ENCODE measurements at places on chromosomes 16 and 17.
A peak's percentile ranks its signal among the peaks of the same experiment; 100 is the strongest.

- no peak for DNase-seq
Measured at GRCh38 chr17:38738007-38738662, 8.0 kb downstream of the CISD3 start.

GRCh38 chr17:4588391-4588790 is 4.1 kb downstream of the SMTNL2 start:
- no peak for DNase-seq

DNA sequence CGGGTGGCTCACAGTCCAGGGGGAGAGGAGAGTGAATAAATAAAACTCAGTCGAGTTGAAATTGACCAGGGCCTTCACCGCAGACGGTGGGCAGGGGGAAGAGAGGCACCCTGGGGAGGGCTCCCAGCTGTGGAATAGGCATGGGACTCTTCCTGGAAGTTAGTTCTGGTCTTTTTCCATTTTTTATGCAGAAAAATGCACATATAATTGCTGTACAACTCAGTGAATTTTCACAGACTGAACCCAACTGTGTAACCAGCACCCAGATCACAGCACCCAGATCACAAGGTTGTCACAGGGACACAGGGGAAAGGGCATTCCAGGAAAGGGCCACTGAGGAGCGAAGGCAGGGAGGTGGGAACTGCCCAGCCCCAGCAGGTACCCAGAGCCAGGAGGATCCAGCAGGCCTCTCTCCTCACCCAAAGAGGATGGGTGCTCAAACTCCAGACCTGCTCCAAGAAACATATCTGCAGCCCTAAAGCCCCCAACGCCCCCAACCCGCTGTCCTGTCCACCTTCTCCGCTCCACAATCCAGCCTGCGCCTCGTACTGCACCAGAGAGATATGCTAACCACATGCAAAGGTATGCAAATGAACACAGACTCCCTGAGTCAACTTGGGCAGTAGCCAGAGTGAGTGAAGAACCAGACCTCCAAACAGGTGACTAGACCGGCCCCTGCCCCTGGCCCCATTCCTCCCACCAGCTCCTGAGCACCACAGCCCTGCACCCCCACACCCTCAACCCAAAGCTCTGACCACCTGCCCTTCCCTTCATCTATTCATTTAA is 29.1 kb upstream of the EIF1 start:
- DNase-seq, result no peak

DNA sequence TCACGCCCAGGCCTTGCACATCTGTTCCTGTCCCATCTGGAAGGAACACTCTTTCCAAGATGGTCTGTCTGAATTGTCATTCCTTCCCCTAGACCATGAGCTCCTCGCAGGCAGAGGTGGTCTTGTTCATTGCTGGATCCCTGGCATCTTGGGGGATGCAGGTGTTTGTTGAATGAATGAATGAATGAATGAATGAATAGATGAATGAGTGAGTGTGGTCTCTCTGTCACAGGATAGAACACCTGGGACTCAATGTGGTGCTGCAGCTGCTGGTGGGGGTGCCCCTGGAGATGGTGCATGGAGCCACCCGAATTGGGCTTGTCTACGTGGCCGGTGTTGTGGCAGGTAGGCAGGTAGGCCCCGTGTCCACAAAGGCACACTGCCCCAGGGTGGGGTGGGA is 32.2 kb downstream of the RHBDL3 start:
- DNase-seq, result no peak

DNA sequence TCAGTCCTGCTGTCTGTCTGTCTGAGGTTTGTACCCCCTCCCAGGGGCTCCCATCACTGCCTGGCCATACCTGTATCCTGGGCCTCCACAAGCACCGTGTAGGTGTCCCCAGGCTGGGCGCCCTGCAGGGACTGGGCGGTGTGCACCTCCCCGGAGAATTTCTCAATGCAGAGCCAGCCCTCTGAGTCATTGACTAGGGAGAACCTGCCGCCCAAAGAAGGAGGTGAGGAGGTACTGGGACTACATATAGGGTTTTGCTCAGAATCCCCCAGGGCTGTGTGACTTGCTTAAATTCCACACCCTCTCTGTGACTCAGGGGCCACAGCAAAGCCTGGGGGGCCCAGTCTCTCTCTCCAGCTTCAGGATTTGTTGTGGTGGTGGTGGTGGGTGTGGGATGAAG is 7.6 kb downstream of the CDH16 start:
- DNase-seq, result no peak

GRCh38 chr17:80743181-80743771 is 198.6 kb downstream of the RPTOR start:
- peak; percentile 82 for DNase-seq

GRCh38 chr17:16873174-16874035 is 98.5 kb downstream of the TNFRSF13B start:
- peak; percentile 1 for DNase-seq

- no peak for DNase-seq
Measured at GRCh38 chr17:61371179-61371578, 28.5 kb upstream of the TBX2 start.

DNA sequence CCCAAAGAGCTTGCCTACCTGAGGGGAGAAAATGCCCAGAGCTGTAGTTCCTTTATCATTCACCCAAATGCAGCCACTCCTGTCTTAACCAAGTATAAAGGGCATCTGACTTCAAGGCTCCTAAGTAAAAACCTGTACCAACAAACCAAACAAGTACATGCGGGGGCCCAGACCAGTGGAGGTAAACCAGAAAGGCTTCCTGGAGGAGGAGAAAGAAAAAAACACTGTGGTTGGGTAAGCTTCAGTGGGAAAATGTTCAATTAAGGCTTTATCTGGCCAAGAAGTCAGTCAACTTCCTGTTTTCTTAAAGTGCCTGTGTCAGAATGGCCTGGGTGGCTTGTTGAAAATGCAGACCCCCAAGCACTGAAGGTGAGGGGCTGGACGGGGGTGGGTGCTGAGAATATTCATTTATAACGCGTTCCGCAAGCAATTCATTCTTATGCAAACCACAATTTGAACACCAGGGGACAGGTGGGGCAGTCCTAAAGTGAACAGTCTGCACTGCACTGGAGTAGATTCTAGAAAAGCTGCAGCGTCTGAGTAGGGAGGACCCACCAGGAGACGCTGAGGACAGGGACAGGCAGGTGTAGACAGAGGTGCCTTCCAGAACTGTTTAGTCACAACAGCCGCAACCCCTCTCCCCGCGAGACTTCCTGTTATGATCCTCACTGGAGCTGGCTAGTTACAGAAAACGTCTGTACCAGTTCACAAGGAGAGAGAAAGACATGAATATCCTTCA is 467.1 kb downstream of the SOX9 start:
- peak; percentile 33 for DNase-seq

DNA sequence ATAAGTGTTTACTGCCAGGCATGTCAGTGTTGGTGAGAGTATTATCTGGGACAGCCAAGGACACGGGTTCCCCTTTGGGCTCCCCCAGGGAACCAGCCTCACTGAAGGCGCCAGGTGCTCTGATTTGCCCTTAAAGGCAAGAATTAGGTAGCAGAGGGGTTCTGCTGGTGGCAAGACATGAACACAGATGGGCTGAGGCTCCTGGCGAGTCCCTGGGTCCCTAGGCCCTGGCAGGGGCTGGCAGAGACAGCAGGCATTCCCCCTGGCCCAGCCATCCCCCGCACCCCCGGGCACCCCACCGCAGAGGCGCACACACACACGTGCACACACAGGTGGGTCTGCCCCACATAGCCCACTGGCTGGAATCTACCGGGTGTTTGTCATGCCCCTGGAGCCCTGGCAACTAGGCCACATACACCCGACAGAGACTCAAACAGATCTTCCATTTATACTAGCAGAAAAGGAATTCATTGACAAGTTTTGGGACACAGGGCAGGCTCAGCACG is 153.3 kb downstream of the C16orf78 start:
- no peak for DNase-seq

GRCh38 chr16:19203374-19203966 is 35.4 kb downstream of the SYT17 start:
- DNase-seq, result no peak

- no peak for DNase-seq
Measured at GRCh38 chr17:46150216-46150963, 42.8 kb downstream of the KANSL1 start.

GRCh38 chr17:69358688-69359596 is 32.0 kb upstream of the ABCA5 start:
- DNase-seq, result peak; percentile 6

DNA sequence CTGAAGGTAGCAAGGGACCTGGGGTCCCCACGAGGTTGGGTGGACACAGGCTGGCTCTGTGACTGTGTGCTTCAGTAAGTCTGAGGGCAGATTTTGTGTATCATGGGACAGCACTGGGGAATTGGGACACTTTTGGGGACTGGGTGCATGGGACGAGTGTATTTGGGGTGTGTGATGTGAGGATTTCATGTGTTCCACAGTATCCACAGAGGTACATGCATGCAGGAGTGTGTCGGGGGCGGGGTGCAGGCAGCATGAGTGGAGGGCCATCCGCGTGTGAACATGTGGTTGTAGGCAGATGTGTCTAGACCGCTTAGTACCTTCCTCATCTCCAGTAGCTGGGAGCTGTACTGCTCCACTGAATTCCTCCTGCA is 1.1 kb upstream of the DLX3 start:
- no peak for DNase-seq

DNA sequence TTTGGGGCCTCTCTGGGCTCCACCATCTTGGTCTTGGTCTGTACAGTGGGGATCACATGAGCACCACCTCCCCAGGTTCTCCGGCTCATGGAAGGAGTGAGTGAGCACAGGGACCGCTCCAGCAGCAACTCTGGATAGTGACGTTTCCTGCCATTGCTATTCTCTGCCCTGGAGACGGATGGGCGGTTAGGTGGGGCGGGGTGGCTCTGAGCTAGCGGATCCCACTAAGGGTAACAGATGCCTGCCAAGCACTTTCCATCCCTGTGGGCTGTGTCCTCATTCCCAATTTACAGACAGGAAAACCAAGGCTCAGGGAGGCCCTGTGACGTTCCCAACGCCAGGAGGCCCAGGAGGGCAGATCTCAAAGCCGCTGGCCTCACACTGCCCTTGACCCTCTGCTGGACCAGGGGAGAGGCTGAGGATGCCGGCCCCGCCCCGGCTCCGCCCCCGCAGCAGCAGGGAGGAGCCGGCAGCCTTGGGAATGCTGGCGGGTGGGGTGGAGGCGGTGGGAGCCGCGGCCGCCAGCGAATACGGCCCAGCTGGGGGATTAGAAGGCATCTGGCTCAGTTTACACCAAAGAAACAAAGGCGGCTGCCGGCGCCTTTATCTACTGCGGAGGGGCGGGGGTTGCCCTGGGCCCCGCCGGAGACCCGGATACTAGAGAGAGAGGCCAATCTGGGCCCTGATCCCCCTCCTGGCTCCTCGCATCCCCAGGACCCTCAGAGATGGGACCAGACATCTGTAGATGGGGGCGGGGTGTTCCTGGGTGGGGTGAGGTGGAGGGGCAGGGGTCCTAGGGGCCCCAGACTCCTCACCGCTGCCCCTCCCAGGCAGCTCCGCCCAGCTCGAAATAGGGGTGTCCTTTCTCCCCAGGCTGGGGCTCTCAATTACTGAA is 122.3 kb upstream of the CIBAR2 start:
- DNase-seq, result peak; percentile 62

DNA sequence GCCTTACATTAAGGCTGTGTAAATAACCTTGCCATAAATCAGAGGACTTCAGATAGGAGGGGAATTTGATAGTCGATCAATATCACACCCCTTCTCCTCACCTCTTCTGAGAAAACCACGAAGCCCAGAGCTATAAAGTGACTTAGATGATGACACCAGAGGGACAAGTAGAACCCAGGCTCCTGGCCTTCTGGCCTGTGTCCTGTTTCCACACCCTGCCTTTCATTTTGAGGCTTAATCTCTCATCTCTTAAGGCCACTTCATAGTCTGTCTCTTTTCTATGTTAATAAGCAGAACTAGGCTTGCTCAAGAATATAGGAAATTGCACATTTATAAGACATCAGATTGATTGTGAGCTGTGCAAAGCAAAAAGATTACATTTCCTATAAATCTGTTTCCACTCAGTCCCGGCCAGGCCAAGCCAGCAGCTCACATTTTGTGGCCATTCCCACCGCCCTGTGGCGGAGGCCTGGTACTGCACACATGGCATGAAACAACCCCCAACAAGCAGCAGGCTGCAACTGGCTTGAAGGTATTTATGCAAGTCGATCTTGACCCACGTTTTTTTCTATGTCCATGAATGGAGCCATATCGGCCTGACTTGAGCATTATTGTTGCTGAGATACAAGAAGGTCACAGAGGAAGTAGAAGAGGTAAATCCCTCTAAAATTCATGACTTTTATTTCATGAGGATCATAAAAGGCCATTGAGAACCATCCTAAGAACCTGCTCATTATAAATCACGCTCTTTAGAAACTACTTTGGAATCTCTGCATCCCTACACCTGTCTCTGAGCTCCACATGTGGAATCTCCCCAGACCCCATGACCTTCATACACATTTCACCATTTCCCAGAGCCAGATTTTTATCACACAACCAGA is 93.7 kb downstream of the PMP22 start:
- DNase-seq, result peak; percentile 15

DNA sequence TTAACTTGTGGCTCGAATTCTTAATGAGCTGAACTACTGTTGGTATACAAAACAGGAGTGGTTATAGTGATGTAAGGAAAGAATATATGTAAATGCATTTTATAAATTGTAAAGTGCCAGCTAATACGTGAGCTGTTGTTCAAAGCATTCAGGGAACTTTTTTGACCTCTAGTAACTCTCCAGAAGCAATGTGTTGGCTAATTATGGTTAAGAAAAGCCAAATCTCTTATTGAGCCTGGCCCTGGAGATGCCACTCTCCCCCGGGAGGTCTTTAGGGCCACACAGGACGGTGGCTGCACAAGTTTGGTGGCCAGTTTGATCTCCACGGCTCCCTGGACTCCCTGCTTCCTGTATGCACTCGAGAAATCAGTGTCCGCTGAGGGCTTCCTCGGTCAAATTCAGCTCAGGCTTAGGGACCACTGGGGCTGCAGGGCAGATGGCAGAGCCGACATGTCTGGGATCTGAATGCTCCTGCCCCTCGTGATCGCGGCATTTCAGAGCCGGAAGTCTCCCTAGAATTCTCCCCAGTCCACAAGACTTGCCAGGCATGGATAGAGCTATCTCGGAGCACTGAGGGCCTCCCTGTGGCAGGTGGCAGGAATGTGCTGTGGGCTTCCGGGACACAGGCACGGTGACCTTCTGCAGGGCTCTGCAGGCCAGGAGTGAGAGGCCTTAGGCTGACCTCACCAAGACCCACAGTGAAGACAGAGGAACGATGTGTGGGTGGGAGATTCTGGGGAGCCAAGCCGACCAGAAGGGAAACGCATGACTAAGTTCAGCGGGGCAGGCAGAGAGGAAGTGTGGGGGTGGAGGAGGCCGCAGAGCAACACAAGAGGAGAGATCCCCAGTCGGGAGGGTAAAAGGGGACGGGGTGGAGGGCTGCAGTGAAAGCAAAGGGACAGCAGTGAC is 18.6 kb upstream of the PITPNM3 start:
- DNase-seq, result peak; percentile 69

GRCh38 chr17:75763613-75764416 is 1.2 kb downstream of the GALK1 start:
- DNase-seq, result no peak

GRCh38 chr17:14061666-14062560 is 7.4 kb upstream of the COX10 start:
- no peak for DNase-seq

GRCh38 chr17:39622380-39623006 is 4.3 kb upstream of the PPP1R1B start:
- DNase-seq, result no peak

GRCh38 chr17:68456339-68457167 is 743 bp downstream of the WIPI1 start:
- DNase-seq, result peak; percentile 88

GRCh38 chr16:46739934-46740333 is 8.2 kb downstream of the MYLK3 start:
- DNase-seq, result no peak

GRCh38 chr17:82000803-82001570 is 21.7 kb downstream of the CENPX start:
- no peak for DNase-seq

- DNase-seq, result no peak
Measured at GRCh38 chr16:75997606-75998005, 271.3 kb upstream of the CPHXL start.

All from G401 (cell line).